Activated CD4-positive, alpha-beta T cell treated with anti-CD3 and anti-CD28 coated beads for 48 hours (primary cell): ENCODE measurements at places on chromosomes 2 and 18.

- DNase-seq, result no peak
Observed at GRCh38 chr2:214450118-214450894, 39.5 kb downstream of the VWC2L start.

DNA sequence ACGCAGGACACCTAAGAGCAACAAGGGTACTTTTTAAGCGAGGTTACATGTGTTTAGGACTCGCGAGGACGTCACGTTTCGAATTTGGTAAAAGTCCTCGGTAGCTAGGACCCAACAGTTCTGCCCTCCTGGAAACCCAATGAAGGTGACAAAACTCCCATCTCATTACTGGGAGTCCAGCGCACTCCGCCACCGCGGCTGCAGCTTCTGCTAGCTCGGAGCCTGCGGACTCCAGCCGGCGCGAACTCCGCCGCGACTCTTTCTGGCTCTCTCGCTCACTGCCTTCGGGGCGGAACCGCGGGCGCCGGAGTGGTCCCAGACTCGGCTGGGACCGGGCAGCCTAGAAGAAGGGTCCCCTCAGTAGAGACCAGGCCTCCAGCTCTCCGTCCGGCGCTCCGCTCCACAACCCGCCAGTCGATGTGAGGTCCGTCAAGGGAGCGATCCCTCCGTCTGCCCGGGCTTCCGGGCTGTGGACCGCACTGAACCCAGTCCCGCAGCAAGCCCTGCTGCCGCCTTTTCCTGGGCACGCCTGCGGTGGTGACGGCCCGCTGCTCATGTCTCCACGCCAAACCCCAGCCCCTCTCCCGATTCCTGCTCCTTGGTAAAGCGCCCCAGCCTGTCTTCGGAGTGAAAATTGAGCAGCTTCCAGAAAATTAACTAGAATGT lies 3.0 kb upstream of the OSR1 start:
- DNase-seq, result peak; percentile 34

- no peak for DNase-seq
Observed at GRCh38 chr2:24307961-24308360, 52.4 kb downstream of the ITSN2 start.

DNA sequence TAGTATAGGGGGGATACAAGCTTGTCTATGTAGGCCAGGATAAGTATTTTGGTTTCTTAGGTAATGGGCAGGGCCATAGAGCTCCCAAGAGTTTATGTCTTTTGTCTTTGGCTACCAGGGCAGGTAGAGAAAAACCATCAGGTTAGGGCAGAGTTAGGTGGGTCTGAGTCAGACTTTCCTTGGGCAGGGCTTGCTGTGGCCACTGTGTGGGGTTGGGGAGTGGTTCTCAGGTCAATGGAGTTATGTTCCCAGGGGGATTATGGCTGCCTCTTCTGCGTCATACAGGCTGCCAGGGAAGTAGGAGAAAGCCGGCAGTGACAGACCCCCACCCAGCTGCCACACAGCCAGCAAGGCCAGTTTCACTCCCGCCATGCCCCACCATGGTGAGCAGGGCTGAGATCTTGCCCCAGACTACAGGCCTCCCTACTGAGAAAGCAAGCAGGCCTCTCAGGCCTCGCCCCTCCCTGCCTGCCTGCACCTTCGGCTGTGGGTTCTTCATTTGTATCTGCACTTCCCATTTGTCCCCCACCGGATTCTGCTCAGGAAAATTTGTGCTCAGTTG lies 55.5 kb downstream of the RPIA start:
- DNase-seq, result no peak

- no peak for DNase-seq
Observed at GRCh38 chr2:232382331-232383225, 4.0 kb downstream of the ALPP start.

DNA sequence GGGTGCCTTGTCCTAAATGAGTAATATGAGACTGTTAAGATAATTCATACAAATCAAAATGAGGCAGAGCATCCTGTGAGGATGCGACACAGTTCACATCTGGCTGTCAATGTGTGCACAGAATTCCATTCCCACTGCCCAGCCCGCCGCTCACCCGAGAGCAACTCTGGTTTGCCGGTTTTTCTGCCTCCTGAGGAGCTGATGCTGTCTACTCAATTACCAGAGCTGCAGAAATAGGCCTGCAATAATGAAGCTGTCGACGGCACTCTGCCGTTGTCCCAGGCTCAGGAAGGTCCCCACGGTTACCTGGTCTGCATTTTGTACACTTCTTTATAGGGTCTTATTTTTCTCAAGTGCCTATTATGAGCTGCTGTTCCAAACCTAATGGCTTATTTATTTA lies 55.7 kb upstream of the LYPD1 start:
- no peak for DNase-seq

GRCh38 chr2:112835061-112835501 lies 1.5 kb downstream of the IL1B start:
- no peak for DNase-seq

DNA sequence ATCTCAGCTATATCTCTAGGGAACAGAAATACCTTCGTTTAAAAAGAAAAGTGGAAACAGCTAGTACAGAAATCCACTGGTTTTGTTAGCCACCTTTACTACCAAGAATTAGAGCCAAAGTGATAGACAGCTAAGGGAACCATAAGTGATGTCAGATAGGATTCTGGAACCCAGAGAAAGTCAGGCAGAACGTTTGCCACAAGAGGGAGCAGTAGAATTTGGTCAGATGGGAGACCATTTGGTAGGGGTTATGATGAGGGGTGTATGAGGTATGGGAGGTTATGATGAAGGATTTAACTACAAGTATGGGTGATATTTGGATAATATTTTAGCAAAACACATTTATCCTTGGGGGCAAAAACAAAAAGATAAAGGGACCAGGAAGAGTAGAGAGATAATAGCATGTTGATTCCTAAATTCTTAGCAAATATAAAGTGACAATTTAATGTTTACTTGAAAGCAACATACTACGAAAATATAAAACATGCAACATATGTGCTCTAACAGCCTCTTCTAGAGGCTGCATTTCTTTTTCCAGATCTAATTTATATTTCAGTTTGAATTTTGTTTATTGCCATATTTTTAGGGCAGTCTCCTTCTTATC lies 3.3 kb downstream of the SLC8A1 start:
- no peak for DNase-seq

DNA sequence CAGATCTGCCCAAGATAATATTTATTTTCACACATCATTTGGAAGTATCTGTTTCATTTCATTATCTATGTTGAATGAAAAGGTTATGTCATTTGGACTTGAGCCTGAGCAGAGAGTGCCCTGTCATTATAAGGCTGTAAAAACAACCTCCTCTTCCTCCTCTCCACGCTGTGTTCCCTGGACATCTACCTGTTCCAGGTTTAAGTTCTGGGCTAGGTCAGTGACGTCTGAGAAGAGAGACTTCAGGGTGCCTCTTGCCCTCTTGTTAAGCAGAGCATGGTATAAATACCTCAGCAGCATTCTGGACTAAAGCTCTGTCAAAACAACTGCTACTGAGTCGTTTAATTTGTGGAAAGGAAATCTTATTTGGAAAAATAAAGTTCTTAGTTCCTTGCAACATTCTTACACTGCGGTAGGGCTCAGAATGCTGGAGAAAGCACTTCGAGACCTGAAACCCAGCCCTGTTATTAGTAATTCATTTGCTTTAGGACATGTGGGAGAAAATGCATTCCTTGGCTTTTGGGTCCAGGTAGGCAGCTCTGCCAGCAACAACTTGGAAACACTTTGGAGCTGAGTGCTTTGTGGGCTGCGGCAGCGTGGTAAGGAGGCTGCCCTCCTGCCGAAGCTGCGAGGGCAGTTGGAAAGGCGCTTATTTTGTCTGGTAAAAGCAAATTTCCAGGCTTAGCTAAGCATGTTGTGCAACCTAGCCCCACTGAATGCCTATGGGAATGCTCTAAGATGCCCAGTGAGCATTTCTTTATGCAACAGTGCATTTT lies 91.8 kb upstream of the NEDD4L start:
- DNase-seq, result no peak

DNA sequence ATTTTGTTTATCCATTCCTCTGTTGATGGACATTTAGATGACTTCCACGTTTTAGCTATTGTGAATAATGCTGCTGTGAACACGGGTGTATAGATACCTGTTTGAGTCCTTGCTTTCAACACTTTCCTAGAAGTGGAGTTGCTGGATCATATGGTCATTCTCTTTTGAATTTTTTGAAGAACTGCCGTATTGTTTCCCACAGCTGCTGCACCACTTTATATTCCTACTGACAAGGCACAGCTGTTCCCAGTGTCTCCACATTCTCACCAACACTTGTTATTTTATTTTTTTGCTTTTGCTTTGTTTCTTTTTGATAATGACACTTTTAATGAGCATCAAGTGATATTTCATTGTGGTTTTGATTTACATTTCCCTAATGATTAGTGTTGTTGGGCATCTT lies 41.4 kb upstream of the KCNJ13 start:
- DNase-seq, result no peak

DNA sequence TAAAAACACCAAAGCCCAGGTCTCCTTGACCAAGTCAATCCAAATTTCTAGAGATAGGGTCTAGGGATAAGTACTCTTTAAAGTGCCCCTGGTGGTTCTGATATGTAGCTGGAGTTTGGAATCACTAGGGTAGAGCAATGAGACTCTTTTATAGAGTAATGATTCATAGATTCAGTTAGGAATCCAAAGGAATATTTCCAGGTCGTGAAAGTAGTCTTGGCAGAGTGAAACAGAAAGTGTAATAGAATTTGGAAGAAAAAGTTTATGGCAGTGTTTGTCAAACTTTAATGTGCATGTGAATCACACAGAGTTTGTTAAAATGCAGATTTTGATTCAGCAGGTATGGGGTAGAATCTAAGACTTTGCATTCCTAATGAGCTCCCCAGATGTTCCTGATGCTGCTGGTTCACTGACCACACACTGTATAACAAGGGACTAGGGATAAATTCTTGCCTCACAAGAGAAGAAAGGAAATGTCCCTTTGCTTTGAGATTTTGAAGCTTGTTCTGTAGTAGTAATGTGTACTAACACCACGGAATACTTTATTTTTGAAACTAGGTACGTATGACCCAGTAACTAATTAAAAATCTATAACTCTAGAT lies 1.8 kb downstream of the UPP2 start:
- DNase-seq, result no peak

- DNase-seq, result no peak
Observed at GRCh38 chr2:73243884-73244570, 9.9 kb downstream of the CCT7 start.

DNA sequence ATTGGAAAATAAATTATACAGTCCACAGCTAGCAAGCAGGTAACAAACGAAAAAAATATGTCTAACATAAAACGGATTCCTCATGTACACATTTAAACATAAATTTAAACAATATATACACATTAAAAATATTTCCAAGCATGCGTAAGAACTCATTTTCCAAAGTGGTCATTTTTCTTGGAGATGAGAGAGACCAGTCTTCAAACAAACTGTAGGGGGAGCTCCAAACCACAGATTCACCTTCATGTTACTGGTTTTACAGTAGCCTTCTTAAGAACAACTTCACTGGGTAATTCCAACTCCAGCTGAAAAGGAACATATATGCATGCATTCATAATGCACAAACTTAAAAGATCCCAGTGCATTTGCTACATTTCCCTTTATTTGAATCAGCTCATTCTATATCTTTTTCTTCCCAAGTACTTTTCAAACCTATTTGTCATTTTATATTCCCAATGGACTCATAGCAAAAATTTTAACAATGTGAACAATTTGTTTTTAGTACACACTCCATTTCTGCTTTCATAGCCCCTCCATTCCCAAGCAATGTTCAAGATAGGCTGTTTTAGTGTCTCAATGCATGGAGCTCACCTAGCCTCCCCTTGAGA lies 4.7 kb upstream of the STAMBP start:
- DNase-seq, result no peak

DNA sequence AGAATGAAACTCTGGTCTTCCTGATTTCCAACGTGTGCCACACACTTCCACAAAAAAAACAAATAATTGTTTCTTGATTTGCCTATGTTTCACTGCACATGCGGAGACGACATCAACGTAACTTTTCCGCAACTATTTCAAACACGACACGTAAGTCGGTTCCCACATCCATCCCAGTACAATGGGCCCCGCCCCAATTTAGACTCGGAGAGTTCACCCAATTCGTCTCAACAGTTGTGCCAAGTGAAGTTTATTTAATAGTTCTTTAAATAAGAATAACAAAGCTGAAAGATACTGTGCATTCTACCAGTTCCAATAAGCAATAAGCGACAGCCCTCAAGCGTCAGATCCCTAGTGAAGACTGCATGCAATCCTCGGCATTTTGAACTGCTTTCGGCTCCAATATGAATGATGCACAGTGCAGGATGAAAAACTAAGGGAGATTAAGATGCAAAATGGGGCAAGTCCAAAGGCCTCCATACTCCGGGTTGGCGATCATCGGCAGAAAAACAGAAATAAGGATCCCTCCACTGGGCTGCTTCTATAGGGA lies 664 bp downstream of the CCT4 start:
- peak; percentile 44 for DNase-seq

- no peak for DNase-seq
Observed at GRCh38 chr2:7289697-7290096, 372.5 kb downstream of the RNF144A start.

- no peak for DNase-seq
Observed at GRCh38 chr2:237307474-237307873, 106.5 kb downstream of the COL6A3 start.

GRCh38 chr2:57947398-57947797 lies 99.2 kb upstream of the VRK2 start:
- no peak for DNase-seq

DNA sequence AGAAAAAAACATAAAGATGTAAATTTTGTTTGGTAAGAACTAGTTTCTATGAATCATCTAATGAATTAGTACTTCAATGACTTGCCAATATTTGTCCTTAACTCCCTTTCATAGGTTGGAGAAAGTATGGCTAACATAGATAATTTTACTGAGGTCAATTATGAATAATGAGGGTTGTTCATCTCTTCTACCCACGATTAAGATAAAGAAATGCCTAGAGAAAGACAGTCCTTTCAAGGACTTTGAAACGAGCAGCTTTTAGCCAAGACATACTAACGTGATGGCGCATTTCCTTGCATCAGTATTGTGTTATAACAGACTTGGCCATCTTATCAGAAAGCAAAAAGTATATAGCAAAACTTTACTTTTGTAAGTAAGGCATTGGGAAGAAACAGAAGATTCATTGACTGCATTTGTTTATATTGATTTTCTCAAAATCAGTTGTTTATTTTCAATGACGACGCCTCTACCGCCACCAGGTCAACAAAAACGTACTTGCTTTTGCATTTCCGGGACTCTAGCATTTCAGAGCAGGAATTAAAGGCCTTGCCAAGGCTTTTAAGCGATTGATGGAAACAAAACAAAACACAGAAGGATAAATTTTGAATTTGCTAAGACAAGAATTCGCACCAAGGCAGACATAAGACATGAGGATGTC lies 961 bp downstream of the RBM43 start:
- no peak for DNase-seq

DNA sequence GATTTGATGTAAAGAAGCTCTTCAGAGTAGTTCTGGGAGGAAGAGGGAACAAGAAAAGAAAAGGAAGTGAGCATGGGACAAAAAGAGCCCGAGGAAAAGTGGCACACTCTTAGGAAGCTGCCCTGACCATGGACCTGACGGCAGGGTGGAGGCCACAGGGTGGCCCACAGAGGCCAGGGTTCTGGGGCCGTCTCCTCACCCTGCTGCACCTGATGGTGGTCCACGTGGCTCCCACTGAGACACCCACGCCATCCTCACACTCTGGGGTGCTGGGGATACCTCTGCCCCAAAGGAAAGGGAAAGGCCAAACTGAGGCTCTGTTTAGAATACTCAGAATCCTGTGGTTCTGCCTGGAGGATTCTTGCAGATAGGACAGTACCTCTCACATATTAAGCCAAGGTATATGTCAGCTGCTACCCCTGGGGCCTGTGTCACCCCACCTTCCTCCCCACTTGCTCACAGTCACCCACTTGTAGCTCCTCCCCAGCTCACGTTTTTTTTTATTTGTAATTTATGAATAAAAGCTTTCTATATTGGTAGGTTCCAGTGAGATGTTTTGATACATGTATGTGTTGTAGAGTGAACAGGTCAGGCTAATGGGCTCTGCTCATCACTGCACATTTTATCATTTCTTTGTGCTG lies 171.1 kb downstream of the LDLRAD4 start:
- no peak for DNase-seq
